ENCODE measurements at places on chromosomes 3 and 15. TPM values are rescaled to one million over a fixed set of nuclear protein-coding genes. Genes with fewer than 3 reads are reported as not detected.

The PARP16 gene
- polyA plus RNA-seq: 15.6 TPM

The ECE2 gene
- not detected for polyA plus RNA-seq

The RETNLB gene
- not detected for polyA plus RNA-seq

The ARPP21 gene
- polyA plus RNA-seq: 1.4 TPM

The BCL2A1 gene
- 1.1 TPM for polyA plus RNA-seq

The XYLB gene
- 10.4 TPM for polyA plus RNA-seq

The LRRC2 gene
- polyA plus RNA-seq: 2.4 TPM

The HEG1 gene
- polyA plus RNA-seq: 31.0 TPM

The SUSD5 gene
- 5.6 TPM for polyA plus RNA-seq
